ENCODE measurements at places on chromosomes 1 and 21.
A peak's percentile ranks its signal among the peaks of the same experiment; 100 is the strongest.

- peak; percentile 4 for DNase-seq
These were observed 191.1 kb downstream of the PTPRC start for GRCh38 chr1:198829944-198830343.

- DNase-seq = no peak
These were observed 30.5 kb downstream of the EPHB2 start for GRCh38 chr1:22741118-22741517.

GRCh38 chr1:116152950-116153691 lies 41.9 kb downstream of the MAB21L3 start:
- no peak for DNase-seq

DNA sequence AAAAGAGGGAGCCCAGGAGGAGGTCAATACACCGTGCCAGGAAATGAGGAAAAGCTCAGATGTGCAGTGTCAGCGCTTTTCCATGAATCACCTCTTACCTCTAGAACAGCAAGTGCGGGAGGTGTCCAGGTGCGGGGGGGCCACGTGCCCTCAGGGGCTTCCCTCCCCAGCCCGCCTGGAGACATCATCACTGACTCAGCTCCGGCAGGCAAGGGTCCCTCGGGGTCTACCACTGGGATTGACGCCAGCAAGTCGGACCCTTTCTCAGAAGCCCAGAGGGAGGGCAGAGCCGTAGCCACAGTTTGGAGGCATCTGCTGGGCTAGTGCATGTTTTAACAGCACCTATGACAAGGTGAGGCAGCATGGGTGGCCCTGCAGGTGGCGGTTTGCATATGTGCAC lies 67.4 kb upstream of the TRAPPC10 start:
- DNase-seq = no peak

DNA sequence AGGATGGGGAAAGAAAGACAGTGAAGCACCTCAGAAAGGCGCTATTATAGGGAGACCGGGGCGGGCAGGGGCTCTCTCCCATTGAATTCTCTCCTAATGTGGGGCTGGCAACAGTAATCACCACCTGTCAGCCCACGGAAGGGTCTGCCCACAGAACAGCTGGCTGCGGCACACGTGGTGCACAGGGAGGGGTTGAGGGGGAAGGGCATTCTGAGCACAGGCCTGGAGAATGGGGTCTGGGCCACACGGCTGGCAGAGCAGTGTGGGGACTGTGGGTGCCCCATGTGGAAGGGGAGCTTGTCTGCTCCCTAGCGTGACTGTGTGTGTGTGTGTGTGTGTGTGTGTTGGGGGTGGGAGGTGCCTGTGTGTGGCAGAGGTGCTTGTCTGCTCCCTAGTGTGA lies 4.1 kb downstream of the OLFML3 start:
- no peak for DNase-seq

DNA sequence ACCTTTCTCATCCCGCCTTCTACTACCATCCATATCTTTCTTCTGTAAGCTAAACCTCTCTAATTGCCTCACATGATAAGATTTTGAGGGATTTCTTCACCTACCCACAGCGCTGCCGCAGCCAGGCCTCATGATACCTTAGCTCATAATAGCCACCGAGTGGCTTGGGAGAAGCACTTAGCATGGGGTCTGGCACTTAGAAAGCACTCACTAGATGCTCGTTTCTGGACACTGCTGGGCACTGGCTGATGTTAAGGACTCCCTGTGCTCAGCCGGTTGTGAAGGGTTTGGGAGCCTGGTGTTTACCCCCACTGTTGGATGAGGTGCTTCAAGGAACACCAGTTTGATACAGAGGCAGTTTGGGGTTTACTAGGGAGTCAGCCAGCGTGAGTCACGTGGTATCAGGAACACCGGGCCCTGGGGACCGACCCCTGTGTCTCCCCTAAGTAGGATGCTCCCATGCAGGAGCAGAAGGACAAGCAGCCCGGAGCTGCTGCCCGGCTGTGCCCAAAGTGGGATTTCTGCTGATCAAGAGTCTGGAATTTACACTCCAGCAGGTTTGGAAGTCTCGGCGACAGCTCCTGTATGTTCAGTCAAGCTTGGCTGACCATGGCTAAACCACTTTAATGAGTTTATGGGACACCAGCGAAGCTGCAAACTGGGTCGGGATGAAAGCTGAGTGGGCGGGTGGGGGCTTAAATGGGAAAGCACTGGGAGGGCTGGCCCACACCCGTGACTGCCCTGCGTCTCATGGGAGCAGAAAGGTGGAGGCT lies 63.3 kb downstream of the GALNT2 start:
- no peak for DNase-seq

- DNase-seq = peak; percentile 90
These were observed 1.3 kb downstream of the HES3 start for GRCh38 chr1:6245086-6245868.

DNA sequence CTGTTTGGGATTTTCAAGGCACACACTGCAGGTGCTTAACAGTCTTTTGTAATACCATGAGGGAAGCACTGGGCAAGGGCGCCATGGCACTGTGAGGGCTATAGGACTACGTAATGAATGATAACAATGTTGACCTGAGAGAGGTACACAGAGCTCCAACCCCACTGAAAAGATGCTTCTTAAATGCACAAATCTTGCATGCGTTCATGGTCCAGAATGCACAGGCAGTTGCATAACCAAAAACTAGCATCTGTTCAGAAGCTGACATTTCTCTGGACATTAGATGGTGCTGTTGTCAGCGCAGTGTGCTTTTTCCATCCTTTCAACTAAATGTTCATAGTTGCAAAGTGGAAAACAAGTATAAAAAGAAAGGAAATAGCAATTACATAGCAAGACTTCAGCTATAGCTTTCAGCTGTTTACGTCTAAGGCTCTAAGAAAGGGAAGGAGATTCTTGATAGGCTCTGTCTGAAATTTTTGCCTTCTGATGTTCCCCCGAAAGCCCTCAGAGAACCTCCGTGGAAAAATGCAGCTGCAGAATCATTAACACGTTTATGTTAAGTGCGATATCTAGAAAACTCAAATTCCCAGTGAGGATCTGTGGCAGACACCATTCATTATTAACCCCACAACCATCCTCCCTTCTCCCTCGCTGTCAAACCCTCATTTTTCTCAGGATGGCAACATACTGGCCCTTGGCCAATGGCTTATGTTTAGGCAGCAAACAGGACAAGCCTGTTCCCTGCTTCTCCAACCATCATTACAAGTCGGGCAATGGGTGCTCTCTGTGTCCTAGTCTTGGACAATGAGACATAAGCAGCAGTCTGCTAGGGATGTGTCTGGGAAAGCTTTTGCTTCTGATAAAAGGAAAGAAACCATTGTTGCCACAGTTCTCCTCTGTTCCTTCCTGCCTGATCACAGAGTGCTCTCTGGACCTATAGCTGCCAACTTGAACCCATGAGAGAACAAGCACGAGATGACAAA lies 8.2 kb upstream of the TARBP1 start:
- no peak for DNase-seq

- no peak for DNase-seq
These were observed 3.8 kb downstream of the PDPN start for GRCh38 chr1:13587256-13588030.

DNA sequence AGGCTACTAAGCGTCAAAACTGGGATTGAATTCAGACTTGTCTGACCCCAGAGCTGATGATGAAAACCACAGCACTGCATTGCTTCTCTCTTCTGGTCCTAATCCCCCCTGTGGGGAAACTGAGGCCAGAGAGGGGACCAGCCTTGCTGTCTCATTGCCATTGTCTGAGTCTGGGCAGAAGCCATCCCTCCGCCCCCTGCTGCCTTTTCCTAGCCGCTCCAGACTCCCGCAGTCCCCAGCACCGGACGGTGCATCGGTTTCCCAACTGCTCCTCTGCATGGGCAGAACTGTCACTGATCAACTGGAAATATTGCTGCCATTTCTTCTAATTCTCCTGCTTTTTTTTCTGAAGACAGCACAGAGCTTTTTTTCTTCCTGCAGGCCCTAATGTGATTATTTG lies 157.4 kb downstream of the ACTL8 start:
- DNase-seq = no peak

DNA sequence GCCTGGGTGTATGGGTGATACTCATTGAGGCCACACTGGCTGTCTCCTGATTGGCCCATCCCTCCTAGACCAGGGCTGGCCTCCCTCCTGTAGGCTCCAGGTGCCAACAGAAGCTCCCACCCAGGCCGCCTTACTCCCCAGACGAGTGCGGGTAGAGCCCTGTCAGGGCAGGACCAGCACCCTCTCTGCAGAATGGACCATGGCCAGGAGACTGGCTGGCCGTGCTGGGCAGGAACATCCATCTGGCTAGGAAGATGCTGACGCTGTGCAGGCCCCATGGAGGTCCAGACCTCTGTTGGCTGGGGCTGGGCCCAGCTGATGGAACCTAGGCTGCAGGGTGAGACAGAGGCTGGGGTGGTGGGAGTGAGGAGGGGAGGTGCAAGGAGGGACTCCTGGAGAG lies 25.0 kb upstream of the EPB41 start:
- DNase-seq = no peak

DNA sequence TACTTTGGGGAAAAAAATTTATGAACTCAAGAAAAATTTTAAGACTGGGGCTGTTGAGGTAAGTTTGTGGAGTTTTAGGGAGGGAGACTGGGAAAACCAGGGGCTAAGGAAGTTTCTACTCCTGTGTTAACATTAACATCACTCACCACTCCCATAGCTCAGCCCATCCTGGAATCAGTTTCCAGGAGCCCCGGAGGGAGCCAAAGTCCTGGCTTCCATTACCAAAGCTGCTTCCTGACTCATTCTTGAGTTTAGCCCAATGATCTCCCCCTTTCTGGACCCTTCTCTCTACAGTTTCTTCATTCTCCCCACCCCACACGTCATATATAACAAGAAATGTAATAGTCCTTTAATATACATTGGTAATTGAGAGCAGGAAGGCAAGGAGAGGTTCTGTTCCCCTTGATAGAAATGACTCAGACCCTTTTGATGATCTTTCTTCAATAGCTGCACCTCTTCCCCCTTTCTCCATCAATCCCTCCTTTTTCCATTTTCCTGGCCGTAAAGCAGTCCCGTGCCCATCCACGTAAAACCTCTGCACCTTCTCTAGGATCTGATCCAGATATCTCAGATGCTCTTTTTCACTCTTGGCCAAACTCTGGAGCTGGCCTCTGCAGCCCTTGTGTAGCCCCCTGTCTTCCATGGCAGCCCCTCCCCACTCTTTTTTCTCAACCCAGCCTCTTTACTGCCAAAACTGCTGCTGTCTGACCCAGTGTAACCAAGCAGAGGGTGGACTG lies 4.6 kb upstream of the PIAS3 start:
- DNase-seq = no peak

GRCh38 chr1:25973610-25974321 lies 24.1 kb downstream of the PAFAH2 start:
- DNase-seq = no peak
